Suppressor macrophage treated with lipopolysaccharide for 1 hour (primary cell): ENCODE measurements at places on chromosomes 3 and 15.

GRCh38 chr3:150248116-150248887 is 159.8 kb upstream of the TSC22D2 start:
- no peak for DNase-seq

- no peak for DNase-seq
Observed at GRCh38 chr15:63038926-63039673, 3.4 kb upstream of the TPM1 start.

DNA sequence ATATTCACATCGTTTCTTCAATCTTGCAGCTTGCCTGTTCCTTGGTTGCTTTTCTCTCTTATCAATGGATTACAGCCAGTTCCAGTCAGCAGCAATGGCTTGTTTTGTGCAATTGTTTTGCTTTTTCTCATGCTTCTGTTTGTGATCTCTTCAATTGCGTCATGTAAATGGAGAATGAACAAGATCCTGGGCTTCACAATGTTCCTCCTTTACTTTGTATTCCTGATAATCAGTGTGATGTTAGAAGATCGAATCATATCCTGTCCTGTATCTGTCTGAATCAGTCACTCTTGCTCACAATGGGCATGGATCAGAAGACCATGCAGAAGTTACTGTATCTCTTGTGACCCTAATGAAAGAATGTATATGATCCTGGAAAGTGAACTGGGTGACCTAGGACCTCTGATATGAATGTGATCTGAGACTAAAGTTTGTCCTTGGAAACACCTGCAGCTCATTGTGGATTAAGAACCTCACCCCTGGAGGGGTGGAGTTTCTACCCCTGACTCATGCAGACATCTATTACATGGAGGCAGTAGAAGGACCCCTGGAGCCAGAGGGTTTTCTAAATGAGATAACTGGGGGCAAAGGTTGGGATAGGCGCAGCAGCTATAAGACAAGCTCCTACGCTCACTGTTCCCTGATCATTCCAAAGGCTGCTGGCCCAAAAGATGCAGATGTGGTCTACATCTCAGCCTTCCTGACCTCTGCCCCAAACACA is 32.2 kb downstream of the SLC24A1 start:
- peak; percentile 57 for DNase-seq

DNA sequence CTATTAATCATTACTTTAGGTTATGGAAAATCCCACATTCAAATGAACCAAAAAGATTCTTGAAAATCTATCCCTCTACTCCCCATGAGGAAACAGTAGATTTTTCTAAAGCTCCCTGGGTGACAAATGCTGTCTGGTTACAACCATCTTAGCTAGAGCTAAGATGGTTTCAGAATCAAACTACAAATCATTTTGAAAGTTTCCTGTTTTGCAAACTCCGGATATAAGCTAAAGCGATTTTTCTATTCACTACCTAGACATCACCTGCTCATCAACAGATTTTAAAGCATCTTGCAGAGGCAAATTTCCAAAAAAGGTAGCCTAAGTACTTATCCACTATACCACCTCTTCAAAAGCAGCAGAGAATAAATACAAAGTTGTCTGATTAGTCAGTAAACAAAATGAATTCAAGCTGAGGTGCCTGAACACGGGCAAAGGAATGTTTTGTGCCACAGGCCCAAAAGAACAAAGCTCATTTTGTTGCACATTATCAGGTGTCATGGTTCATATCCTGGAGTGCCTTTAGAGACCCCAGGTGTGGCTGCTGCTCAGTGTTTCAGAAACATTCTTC is 204.9 kb downstream of the TNIK start:
- DNase-seq: no peak

GRCh38 chr3:52283306-52283705 is 4.3 kb upstream of the GLYCTK start:
- no peak for DNase-seq

DNA sequence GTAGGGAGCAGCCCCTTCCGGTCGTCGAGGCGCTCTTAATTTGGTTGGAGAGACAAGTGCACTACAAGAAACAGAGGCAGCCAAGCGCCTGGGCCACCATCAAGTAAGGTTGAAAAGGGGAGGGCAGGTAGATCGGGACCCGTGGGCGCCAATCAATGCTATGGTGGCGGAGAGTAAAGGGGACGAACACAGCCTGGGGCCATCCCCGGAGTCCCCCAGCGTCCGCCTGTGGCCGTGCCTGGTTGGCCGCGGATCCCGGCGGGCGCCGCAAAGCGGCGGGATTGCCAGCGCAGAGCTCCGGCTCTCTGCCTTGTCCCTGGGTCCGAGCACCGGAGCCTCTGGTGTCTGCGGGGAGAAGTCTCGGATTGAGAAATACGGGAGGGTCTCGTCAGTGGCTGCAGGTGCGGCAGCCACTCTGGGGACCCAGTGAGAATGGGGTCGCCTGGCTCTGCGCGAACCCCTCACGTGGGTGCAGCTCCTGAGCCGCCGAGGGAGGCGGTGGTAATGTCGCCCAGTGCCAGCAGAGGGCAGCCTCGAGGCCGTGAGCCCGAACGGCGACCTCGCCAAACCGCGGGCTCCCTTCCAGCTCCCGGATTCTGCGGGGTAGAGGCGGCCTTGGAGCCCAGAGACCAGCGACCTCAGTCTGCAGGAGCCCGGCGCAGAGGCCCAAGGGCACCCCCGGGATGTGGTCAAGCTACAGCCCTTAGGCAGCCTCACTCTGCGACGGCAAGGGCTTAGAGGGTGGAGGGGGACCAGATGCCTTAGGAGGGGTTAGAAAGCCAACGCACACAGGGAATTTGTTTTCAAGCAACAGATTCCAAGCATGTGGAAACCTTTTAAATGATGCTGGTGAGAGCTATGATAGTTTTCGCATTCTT is 10.8 kb downstream of the FOXL2 start:
- DNase-seq: peak; percentile 83

- no peak for DNase-seq
Observed at GRCh38 chr3:155420406-155420805, 126.9 kb upstream of the STRIT1 start.

DNA sequence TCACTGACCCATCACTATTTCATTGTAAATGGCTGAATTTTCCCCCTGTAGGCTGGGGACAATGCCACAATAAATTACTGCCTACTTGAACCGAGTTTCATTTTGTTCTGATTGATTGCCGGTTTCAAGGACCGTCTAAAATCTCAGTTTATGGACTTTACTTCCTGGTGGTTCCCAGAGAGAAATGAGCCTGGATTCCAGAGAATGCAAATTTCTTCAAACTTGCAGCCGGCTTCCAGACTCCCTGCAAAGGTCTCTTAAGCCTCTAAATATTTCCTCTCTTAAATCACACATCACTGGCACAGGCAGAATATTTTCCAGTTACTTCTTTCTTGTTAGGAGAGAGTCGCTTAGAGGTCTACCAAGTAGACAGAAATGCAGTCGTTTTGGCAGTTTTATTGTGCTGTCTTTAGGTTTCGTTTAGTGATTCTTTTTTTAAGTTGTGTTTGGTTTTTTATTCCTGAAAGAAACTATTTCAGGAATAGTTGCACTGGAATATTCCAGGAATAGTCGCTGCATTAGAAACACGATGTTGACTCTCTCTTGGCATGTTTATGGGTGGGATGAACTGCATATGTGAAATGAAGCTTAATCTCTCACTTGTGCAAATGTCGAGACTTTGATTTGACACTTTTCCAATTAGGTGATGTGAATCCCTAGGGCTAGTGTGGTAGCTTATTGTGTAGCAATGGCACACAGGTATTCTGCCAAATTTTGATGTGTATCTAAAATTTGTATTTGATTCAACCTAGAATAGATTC is 284.1 kb upstream of the NR2E3 start:
- no peak for DNase-seq

DNA sequence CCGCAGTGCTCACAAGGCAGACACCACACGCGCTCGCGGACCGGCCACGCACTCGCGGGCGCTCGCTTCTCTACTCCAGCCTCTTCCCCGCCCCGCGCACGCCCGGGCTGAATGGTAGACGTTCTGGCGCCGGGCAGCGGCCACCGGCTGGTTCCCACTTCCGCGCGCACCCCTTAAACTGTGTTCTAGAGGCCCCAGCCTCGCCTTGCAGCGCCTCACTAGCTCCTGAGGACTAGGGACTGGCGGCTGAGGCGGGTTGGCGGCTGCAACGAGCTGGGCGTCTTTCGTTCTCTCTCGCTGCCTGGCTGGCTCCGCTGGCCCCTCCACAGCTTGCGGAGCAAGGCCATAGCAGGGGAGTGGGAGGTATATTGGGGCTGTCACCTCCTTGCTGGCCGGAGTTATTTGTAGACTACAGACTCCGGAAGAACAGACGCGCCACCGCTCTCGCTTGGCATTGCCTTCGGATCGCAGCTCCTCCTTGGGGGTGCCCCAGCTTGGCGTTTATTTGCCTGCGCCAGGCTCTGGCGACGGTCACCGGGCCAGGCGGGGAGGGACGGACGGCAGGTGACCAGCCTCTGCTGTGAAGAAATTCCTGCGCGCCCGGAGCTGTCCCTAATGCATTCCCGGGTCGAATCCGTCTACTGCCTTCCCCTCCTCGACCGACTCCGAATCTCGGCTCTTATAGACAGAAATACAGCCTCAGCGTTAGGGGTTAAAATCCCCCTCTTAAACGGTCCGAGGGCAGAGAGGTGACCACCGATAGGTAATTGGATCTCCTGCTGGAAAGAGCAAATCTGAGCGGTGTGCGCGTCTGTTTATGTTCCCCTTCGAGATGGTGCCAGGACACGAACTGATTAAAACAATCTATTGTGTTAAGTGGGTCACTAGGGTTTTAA is 1.3 kb downstream of the GREM1 start:
- peak; percentile 25 for DNase-seq

- no peak for DNase-seq
Observed at GRCh38 chr3:129077222-129077621, 16.6 kb downstream of the GP9 start.

GRCh38 chr15:74173380-74174218 is at the start of gene ISLR:
Gene ISLR, plus strand, starts transcription at chr15:74173710. Its CDS starts 1,149 bp downstream, at chr15:74174859.
- no peak for DNase-seq

DNA sequence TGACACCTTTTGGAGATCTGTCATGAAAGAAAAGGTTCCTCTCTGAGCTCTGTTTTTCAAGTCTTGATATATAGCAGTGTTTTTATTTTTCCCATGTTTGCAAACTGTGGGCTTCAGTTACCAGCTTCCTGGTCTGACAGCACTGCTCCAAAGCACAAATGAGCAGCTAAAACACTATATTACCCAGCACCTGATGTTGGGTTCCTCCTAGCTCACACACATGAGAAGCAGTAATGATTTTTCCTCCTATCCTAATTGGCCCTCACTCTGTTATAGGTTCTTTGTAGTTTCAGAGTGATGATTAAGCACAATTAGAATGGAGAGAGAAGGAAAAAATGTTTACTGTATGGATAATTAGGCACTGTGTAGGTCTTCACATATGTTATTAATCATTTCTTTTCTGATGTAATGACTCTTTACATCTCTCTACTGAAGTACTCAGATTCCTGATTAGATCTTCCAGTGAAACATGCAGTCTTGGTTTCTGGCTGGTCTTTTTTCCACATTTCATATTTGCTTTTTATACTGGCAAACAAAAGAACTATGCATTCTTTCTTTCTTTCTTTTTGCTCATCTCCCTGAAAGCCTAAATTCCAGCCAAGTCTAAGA is 939.7 kb downstream of the NSUN3 start:
- DNase-seq: no peak

GRCh38 chr3:31096661-31097395 is 202.4 kb upstream of the GADL1 start:
- DNase-seq: no peak

DNA sequence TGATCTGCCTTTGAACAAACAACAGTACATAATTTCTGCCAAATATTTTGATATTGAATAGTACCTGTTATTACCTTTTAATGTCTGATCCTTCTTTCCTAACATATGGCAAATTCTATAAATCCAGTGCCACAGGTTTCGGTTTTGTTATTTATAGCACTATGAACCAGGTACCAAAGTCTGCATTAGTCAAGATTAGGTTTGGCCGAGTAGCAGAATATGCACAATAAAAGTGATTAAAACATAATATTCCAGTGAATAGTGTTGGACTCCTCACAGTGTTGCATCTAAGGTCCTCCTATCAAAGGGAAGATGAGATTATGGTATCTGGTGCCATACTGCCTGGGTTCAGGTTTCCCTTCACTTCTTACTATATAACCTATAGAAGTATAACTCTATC is 599.0 kb downstream of the ZPLD1 start:
- DNase-seq: no peak

DNA sequence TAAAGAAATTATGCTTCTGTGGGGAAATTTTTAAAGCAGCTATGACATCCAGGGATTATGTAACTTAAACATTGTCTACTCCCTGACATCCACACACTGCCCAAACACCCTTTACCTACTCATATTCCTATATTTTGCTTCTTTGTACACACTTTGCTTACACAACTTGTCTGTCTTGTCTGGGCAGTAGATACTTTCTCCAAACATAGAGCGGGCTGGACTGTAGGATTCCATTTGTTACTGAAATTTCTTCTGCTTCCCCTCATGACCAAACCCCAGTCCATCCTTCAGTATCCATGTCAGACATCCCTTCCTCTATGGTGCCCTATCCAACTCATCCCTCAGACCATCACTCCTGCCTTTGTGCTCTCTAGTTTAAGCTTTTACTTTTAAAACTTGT is 19.9 kb downstream of the NCEH1 start:
- DNase-seq: no peak

GRCh38 chr3:154195620-154196356 is 74.6 kb downstream of the ARHGEF26 start:
- no peak for DNase-seq

DNA sequence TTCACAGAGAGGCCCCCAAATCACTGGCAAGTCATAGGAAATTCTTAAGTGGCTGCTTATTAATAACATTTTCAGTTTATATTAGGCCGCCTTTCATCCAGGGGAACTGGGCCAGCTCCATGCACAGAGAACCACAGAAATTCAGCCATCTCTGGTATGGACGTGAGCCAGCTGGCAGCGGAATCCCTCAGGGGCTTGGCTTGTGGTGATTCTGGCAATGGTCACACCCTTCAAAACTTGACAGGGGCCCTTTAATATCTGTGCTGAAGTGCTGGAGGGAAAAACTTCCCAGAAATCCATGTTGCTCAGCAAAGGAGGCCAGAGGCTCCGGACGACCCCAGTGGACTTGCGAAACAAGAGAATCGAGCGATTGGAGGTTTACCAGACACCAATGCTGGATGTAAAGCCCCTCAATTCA is 11.3 kb downstream of the PRICKLE2 start:
- DNase-seq: no peak
